NT2/D1 (cell line): ENCODE measurements at places on chromosomes 4 and X.

GRCh38 chrX:100698551-100698950 is 33.4 kb downstream of the SYTL4 start:
- no peak for DNase-seq

DNA sequence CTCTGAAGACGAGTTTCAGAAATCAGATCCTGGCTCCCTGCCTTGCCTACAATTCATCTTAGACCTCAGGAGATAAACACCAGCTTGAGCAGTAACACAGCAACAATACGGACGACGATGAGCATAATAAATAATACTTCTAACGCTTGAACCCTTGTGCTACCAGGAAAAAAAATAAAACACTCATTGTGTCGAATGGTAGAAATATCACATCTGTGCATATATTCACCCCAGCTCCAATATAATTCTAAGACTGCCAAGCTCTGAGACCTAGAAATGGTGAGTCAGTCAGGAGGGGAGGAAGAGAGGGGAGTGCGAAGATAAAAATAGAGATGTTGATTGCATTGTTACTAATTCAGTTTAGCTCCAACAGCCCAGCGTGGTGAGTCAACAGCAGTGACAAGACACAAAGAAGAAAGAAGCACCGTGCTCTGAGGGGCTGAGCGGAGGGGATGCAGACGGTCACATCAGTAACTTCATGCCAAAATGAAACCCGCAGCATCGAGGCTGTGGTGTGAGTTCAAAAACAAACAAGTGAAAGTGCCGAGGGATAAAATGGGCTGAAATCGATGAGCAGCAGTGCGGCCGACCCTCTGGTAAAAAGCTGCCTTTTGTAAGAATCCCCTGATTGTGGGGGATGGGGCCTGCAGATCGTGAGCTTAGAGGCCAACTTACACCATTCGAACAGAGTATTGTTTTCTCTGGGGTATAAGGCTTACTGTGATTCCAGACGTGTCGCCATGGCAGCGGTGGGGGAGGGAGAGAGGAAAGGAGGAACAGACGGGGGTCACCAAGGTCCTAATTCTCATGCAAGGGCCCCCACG is 150.4 kb downstream of the MGST2 start:
- DNase-seq = peak; percentile 48

DNA sequence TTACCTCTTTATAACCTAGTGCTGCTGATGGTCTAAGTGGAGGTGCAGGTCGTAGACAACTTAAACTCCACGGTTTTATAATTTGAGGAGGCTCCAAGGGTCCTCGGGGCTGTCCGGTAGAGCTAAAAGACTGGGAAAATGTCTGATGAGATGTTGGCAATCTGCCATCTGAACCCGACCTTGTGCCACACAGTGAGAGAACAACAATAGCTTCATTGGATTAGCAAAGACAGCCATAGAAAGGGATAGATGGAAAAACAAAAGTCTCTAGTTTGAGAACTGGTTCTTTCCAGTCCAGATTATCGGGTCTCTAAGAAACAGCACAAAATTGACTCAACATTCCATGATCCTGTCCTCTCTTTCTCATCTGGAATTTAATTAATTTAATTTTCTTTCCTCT is 31.6 kb downstream of the CD40LG start:
- DNase-seq = no peak

GRCh38 chr4:136329042-136329662 is 1203.1 kb downstream of the PCDH18 start:
- DNase-seq = no peak

GRCh38 chrX:120549483-120550452 is 11.0 kb downstream of the CUL4B start:
- no peak for DNase-seq

DNA sequence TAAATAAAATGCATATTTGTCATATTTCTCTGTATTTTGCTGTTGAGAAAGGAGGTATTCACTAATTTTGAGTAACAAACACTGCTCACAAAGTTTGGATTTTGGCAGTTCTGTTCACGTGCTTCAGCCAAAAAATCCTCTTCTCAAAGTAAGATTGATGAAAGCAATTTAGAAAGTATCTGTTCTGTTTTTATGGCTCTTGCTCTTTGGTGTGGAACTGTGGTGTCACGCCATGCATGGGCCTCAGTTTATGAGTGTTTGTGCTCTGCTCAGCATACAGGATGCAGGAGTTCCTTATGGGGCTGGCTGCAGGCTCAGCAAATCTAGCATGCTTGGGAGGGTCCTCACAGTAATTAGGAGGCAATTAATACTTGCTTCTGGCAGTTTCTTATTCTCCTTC is 3.3 kb downstream of the HTT start:
- DNase-seq = no peak

- DNase-seq = no peak
These were observed 49.2 kb upstream of the DDX53 start for GRCh38 chrX:22950269-22951266.

- DNase-seq = no peak
These were observed 4.7 kb downstream of the RASGEF1B start for GRCh38 chr4:81466841-81467671.

- DNase-seq = no peak
These were observed 38.1 kb downstream of the FRG2 start for GRCh38 chr4:189988877-189989431.

- no peak for DNase-seq
These were observed 47.4 kb downstream of the HTRA3 start for GRCh38 chr4:8316911-8317351.

DNA sequence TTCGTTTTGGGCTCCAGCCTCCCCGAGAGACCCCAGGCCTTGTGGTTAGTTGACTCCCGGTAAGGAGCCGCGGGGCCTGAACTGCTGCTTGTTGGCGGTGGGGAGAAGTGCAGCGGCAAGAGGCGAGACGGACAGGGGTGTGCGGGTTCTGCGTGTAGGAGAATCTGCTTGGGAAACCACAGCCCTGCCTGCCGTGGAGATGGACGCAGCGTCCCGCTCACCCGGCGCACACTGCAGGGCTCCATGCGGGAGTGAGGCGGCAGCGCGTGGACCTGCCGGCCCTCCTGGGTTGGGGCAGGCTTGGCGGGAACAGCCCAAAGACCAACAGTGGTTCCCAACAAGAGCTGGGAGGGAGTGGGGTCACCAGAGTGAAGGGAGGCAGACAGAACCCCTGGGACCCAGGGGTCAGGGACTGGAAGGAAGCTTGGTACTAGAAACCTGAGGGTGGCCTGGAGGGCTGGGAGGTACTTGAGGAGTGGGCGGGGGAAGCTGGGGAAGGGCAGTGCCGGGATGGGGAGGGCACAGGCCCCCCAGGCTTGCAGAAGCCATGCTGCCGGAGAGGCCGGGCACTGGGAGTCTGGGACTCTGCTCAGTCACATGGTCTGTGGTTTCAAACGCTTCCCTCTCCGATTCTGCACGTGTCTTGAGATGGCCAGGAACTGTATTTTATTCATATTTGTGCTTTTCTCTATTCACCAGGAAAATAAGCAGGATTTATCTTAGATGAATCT is 70.8 kb downstream of the RGS12 start:
- no peak for DNase-seq

DNA sequence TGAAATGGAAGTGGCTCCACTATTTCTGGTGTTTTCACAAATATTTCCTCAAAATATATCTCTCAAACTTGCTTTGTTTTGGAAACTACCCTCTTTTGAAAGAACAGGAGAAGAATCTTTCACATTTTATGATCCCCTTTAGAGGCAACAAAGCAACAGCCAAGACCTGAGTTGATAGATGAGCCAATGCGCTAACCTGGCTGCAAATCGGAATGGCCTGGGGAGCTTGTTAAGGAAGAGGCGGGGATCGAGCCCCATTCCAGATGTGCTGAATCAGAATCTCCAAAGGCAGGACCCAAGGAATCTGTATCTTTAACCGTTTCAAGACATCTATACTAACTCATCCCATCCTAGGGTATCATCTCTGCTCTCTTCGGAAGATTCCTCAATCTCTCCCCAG is 181.3 kb downstream of the GPC3 start:
- DNase-seq = no peak

GRCh38 chr4:84482564-84483563 is 16.2 kb downstream of the NKX6-1 start:
- no peak for DNase-seq

DNA sequence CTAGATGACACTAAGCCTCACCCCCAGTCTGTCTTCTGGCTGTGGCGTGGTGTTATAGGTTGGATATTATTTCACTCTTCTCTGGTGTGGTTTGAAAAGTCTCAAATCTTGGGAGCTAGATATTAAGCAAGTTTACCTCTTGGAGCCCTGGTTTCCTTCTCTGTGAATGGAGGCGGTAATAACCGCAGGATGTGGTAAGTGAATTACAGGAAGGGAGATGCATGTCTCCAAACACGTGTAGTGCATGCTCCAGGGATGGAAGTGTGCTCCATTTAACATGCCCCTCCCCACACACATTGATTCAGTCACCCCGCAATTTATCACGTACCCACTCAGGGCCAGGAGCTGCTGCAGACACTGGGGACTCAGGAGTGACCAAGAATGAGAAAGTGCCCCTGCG is 4.9 kb downstream of the ZNF275 start:
- no peak for DNase-seq

DNA sequence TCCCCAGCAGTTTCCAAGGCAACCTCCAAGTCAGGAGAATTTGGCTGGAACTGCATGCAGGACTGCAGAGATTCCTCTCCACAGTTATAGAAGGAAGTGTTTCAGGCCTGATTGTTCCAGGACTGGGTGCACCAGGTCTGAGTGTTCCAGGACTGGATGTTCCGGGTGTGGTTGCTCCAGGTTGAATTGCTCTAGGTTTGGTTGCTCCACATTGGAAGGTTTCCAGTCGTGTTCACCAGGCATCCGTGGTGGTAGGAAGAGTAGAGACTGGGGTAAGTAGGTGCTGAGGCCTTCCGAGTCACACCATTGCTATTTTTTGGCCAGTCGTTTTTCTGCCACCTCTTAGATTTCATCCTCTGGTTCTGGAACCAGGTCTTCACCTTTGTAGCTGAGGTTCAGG is 105.4 kb downstream of the MSN start:
- DNase-seq = no peak
